ENCODE measurements at places on chromosomes 16 and 17. TPM values are rescaled to one million over a fixed set of nuclear protein-coding genes. Genes with fewer than 3 reads are reported as not detected.

SMIM36 gene
- total RNA-seq: not detected

LITAFD gene
- total RNA-seq: not detected

DNA sequence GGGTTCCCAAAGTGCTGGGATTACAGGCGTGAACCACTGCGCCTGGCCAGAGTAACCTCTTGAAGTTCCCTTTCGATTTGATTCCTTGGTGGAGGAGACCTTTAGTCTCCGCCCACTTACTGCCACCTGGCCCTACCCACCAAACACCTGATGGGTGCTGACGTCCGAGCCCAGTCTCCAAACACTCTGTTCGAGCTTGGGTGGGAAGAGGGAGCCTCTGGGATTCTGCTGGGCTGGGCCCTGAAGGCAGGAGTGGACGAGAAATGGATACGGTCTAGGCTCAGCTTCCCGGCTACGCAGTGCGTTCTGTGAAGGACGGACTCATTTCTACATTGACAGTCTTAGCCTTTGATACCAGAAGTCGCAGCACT lies 870 bp upstream of the ITGA3 start:
- no peaks in the 10 kb centered on the region for H3K27me3 ChIP-seq
- no peaks in the 10 kb centered on the region for H3K36me3 ChIP-seq
- H3K27ac ChIP-seq: peak overlapping the region; percentile 81
- peaks cover 24% of the 10 kb centered on the region for H3K4me1 ChIP-seq

DNA sequence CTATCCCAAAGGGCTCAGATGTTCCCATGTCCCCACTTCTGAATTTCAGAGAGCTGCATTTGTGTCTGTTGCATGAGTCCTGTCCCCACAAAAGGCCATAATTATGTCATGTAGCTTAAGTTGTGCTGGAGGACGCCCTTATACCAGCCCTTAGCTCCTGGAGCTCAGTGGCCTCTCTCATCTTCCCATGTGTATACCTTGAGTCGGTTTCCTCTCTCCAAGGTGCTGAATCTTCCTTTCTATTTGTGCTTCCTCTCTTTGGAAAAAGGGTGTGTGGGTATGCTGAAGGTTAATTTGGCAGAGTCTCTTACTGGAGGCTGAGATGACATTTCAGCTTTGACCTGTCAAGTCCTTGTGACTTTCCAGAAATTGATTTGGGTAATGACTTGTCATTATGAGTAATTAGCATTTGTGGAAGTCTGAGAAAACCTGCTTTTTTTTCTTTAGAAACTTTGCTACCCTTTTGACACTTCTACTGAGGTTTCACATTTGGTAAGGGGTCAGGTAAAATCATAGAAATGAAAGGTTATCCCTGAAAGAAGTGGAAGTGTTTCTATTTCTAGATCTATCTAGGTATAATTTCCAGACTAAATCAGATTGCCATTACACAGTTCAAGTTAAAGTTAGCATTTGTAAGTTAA lies 185.4 kb downstream of the ABCC12 start:
- no peaks in the 10 kb centered on the region for H3K36me3 ChIP-seq
- no peak for DNase-seq
- H3K27ac ChIP-seq: no peak overlapping the region
- no peak overlapping the region for H3K4me3 ChIP-seq
- no peaks in the 10 kb centered on the region for H3K4me1 ChIP-seq
- peaks cover 15% of the 10 kb centered on the region for H3K27me3 ChIP-seq

DNA sequence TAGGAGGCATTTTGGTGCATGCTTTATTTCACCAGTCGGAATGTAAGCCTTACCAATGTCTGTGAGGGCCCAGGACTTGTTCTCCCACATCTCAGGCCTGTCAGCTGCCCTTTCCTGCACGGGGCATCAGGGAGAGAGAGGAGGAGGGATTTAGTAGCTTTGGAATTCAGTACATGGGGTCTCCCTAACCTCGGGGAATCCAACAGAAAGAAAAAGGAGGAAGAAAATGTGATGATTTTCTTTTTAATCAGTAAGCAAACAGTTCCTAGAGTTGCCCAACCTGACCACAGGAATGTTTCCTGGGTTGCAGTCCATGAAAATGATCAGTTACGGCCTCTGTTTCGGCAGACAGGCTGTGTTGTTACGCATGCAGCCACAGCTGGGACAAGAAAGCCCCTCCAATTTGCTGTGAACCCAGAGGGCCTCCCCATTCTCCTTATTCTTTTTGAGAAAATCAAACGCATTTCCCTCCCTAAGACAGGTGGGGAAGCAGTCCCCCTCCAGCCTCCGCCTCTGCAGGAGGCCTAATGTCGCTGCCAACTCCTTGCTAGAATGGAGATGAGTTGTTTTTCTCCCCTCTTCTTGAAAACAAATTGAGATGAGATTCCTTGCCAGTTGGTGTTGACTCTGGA lies 53.1 kb upstream of the TANGO6 start:
- H3K27me3 ChIP-seq: no peaks in the 10 kb centered on the region
- no peak for DNase-seq
- no peaks in the 10 kb centered on the region for H3K36me3 ChIP-seq
- H3K4me3 ChIP-seq: no peak overlapping the region
- no peak overlapping the region for H3K27ac ChIP-seq

RPH3AL gene
- 30.0 TPM for total RNA-seq

EMC8 gene
- 36.9 TPM for total RNA-seq

GRCh38 chr16:14017886-14018285 lies 53.2 kb upstream of the MRTFB start:
- no peaks in the 10 kb centered on the region for H3K4me1 ChIP-seq
- no peak for DNase-seq
- no peak overlapping the region for H3K4me3 ChIP-seq

CCT6B gene
- total RNA-seq: 4.0 TPM
